ENCODE measurements at places on chromosomes 5 and 9.

GRCh38 chr9:83280268-83280667 is 217.3 kb upstream of the RASEF start:
- DNase-seq, result no peak

DNA sequence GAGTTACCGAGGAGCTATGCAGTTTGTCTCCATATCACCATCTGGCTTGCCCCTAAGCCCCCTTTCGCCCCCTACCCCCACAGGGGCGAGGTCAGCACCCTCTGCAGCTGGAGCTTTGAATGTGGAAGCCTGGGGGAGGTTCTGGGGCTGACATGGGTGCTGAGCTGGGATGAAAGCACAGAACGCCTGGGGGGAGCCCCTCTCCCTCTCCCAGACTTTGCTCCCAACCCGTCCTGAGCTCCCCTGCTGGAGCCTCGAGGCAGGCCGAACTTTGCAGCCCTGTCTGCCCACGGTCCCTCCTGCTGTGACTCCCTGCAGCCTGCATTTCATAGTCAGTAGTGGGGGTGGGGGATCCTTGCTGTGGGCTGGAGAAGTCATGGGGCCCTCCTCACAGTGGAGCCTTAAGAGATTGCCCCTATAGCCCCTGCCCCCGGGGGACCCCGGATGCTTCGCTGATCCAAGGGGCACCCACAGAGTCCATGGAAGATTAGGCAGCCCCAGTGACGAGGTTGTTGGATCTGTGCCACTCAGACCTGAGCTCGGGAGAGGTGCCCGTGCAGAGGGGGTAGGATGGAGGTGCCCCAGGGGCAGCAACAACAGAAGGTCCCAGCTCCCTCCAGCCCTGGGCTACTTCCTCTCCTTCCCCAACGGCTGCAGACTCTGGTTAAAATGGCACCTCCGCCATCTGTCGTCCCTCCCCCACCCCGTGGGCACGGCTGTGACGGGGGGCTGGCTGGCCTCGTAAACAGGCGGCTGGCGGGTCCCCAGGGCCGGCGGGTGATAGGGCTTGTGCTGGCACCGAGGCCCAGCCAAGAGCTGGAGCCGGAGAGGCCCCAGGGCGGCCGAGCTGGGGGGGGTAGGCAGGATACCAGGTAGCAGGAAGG is 162.0 kb downstream of the C9orf50 start:
- peak; percentile 61 for DNase-seq

DNA sequence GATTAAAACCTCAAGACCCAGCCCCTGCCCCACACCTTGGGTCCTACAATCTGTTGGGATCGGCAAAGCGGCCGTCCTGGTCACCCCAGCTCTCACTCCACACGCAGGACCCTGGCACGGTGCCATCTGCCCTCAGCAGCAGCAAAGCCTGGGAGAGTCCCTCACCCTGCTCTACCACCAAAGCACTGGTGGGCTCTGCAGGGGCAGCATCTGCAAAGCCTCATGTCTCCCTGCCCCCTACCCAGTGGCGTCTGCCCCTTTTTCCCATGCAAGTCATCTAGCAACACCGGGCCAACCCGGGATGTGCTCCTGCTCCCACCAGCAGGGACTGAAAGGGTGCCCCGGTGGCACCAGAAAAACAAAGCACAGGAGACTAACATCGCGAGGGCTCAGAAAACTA is 19.6 kb upstream of the CNOT6 start:
- DNase-seq, result no peak

- DNase-seq, result no peak
Measured at GRCh38 chr9:14175778-14176177, 138.2 kb downstream of the NFIB start.

DNA sequence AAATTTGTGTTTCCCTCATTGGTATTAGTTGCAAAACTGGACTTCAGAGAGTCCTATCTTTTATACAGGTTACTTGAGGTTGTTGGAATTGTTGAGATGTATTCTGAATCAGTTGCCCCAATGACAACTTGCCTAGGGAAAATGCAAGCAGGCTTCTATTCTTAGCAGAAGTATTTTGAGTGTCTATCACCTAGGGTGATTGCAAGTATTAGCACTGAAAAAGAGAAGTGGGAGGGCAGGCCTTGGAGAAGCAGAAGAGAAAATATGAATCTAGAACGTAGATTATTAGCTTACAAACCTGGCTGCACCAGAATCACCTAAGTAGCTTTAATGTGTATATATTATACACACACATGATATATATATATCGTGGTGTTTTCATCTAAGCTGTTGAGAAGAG is 43.2 kb downstream of the ADAMTS12 start:
- DNase-seq, result no peak

DNA sequence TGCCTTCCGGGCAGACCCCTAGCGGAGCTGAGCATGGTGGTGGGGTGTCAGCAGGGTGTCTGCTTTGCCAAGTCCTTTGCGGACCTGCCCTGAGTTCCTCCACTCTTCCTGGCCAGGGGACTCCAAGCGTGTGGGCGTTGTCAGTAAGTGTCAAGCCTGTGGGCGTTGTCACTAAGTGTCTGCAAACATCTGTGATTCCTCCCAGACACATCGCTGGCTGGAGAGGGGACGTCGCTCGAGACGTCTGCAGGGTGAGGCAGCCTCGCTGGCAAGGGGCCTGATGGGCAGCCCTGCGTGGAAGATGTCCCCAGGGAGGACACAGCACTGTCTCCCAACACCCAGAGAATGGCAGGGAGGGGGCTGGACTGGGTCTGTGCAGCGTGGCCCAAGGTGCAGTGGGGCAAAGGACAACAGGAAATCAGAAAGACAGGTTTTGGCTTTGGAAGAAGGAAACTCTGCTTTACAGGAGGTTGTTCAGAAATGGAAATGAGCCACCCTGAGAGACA is 28.8 kb downstream of the ADAMTSL2 start:
- no peak for DNase-seq

- no peak for DNase-seq
Measured at GRCh38 chr5:142551338-142552067, 134.4 kb downstream of the FGF1 start.

- peak; percentile 43 for DNase-seq
Measured at GRCh38 chr5:135027266-135027696, 6.7 kb downstream of the PITX1 start.

- DNase-seq, result peak; percentile 9
Measured at GRCh38 chr9:93664549-93665120, 88.3 kb downstream of the PHF2 start.

- DNase-seq, result no peak
Measured at GRCh38 chr9:7967093-7967827, 167.7 kb upstream of the DMAC1 start.

GRCh38 chr5:154071799-154072413 is 33.1 kb downstream of the MFAP3 start:
- no peak for DNase-seq

DNA sequence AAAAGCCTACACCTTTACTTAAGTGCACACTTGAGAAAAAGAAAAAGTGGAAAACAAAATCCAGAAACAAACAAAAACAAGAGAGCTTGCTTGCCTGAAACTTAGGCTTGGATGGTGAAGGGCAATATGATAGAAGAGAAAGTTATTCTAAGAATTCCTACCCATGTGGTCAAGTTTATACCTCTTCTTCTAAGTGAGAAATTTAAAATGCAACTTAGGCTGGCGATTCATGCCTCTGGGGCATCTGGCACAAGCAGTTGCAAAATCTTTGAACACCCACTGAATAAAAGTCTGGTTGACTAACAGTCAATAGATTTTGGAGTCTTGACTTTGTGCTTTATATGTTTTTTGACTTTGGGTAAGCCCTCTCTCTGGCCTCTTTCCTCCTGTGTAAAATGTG is 239.6 kb downstream of the KDM4C start:
- no peak for DNase-seq

GRCh38 chr5:56105511-56106291 is 110.9 kb upstream of the IL6ST start:
- no peak for DNase-seq

GRCh38 chr5:179874136-179874535 is 15.5 kb upstream of the MRNIP start:
- no peak for DNase-seq

- no peak for DNase-seq
Measured at GRCh38 chr5:175202463-175203068, 241.4 kb downstream of the DRD1 start.

- DNase-seq, result no peak
Measured at GRCh38 chr5:9058666-9059065, 487.2 kb downstream of the SEMA5A start.

DNA sequence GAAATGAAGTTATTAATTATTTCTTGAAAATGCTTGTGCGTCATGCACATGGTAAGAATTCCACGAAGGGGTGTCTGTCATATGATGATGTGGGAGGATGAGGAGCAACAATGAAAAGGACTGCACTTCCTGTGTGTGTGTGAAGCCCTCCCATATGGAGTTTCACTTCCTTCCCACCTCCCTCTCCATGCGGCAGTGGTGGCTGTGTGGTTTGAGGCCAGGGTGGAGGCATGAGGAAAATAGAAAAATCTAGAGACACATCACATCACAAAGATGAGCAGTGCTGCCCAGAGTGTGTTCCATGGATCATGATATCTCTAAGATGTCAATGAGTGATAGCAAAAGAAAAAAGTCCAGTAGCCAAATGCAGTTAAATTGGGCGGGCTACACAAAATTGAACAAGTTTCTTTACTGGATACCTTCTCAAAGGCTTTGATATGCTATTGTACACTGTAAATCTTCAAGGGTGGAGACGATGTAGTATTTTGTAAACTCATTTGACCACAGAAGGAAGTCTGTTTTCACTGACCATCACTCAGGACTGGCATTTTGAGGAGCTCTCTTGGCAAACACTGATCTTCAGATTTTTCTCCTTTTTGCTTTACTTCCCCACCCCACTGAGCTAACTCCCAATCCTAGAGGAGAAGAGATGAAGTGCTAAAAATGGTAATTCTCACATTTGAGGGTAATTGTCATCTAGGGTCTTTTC is 55.7 kb upstream of the EQTN start:
- no peak for DNase-seq

DNA sequence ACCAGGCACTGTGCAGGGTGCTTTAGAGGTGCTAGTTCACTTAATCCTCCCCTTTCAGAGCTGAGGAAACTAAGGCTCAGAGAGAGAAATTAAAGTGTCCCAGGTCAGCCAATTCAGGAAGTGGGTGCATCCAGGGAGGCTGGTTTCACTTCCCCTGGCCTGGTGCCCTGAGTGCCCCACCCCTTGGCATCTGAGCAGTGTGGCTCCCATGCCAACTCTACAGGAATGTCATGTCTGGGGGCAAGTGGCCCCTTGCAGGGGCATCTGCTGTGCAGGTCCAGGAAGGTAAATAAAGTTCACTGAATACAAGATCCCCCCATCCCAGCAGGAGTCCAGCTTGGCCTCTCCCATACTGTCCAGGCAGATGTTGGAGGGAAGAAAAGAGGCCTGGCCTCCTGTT is 4.4 kb upstream of the N4BP3 start:
- peak; percentile 69 for DNase-seq

DNA sequence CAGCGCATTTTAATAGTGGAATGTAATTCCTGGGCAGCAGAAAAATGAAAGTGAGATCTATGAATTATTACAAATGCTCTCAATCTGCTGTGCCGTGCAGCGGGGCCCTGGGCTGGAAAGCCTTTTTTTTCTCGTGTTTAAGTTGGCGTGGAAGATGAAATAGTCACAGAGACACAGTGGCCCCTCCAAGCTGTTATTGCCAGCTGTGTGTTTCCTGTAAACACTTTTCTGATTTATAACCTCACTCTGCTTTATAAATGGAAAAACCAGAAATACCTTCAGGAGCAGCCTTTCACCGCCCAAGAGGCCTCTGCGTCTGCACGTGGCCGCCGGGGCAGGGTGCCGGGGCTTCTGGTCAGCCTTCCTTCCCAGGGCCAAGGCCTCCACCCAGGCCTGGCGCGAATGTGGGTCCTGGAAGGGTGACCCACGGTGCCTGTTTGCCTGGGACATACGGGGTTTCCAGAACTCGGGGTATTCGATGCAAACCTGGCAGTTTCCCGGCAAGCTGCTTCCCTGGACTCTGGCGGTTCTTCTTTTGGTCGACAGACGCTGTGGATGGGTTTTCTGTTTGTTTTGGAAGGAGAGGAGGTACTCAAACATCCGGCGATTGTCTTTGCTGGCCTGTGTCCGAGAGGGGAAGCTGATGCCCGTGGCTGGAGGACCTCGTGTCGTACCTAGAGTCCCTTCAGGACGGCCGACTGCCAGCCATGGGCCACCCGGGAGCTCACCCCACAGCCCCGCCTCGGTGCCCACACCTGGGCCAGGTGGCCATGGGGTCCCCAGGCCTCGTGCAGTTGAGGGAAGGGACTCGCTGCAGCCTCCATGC is 256.7 kb downstream of the PARP8 start:
- DNase-seq, result no peak

DNA sequence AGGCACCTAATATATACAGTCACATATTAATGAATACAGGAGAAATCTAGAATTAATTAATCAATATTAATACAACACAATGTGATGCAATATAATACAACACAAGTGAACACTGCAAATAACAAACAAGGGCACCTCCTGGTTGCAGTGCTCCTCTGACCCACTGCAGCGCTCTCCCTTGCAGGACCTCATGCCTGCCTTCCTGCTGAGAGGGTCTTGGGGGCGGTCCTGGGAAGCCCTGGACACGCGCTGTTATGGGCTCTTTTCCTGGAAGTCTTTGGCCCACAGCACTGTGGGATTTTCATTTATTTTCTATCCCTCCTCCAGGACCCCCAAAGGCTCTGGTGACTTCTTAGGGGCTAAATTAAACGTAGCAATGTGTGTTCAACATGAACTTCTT is 485.8 kb downstream of the IRX1 start:
- no peak for DNase-seq

- no peak for DNase-seq
Measured at GRCh38 chr9:70131296-70131695, 87.6 kb downstream of the MAMDC2 start.

- DNase-seq, result no peak
Measured at GRCh38 chr9:101796044-101796443, 57.6 kb upstream of the GRIN3A start.

DNA sequence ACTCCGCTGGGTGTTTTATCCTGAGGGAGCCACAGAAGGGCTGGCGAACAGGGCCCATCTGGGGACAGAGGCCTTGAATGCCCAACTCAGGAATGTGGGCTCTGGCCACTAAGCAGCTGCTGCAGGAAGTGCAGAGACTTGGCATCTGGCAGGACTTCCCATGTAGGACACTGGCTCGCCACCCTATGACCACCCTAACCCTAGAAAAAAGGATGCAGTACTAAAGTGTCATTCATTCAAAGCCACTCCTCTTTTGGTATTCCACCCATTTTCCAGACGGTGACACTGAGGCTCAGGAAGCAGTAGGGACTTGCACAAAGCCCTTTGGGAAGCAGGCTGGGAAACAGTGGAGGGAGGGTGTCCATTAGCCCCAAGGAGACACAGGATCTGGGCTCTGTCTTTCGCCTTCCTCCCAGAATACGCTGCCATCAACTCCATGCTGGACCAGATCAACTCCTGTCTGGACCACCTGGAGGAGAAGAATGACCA is 3.0 kb downstream of the BBLN start:
- DNase-seq, result no peak

- no peak for DNase-seq
Measured at GRCh38 chr9:115000217-115000639, 69.8 kb upstream of the TNFSF8 start.

DNA sequence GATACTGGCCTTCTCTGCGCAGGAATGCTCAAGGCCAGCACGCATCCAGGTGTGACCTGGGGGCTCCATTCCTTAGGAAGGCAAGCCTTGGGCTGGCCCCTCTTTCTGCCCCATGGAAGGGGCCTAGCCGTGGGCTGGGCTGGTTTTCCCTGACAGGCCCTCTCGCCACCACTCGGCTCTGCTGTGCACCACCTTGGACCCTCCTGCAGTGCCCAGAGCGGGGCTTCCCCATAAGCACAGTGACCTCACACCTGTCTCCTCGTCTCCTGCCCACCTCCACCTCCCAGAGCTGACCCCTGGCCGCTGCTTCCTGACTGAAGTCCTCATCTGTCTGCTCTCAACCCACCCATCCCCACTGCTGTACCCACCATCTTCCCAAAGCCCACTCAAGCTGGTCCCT is 21.1 kb downstream of the UNC5A start:
- DNase-seq, result no peak

Data from lower lobe of right lung (tissue), 2 donors.